Motor neuron (in vitro differentiated cells): ENCODE measurements at places on chromosomes 6 and 20.

DNA sequence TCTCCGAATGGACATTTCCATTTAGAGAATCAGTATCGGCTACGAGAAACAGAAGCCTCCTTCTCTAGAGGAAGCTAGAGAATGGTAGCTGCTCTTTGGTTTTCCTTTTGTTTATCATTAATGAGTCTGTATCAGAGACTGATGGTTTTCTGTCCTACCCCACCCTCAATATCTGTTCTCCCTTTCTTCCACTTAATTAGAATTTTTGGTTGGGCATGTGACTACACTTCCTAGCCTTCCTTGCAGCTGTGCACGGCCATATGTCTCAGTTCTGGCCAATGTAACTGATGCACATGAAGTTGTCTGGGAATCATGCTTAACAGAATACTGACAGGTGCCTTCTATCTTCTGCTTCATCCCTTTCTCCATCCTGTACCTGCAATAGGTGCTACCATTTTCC is 19.0 kb downstream of the RNF24 start:
- no peak for ATAC-seq

GRCh38 chr6:37520926-37521325 is 21.2 kb upstream of the CCDC167 start:
- no peak for ATAC-seq

DNA sequence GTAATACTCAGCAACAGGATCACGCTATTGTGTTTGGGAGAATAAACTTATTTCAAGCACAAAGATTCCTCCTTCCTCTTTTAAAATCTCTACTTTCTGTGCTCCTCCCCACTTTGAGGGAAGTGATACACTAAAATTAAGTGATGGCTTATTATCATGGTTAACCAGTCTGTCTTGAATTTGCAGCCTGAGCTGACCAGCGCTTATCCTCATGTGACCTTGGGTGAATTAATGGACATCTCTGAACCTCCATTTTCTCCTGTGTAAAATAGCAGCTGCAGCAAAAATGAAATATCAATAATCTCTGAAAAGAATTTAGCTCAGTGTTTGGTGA is 222.6 kb downstream of the BCAS1 start:
- no peak for ATAC-seq

GRCh38 chr6:13559251-13559650 is 15.2 kb upstream of the SIRT5 start:
- ATAC-seq: no peak

DNA sequence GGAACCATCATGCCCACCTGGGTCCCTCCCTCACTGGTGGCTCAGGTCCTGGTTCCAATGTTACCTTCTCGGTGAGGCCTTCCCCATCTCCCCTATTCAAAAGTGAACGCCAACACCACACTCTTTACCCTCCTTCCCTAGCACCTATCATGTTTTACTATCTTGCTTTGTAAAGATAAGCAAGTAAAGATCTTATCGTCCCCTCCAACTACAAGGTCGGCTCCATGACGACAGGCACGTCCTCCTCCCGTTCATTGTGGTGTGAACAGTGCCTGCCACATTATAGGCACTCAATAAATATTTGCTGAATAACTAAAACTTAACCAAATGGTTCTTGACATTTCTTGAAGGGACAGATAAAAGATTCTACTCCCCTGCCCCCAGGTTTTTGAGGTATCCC is 147.1 kb downstream of the PREX1 start:
- ATAC-seq: no peak

GRCh38 chr20:48776306-48776705 is 51.5 kb downstream of the PREX1 start:
- ATAC-seq: peak; percentile 63

- no peak for ATAC-seq
These were observed 215.0 kb upstream of the SGK1 start for GRCh38 chr6:134532694-134533624.

GRCh38 chr6:36655085-36655724 is 23.3 kb upstream of the CDKN1A start:
- ATAC-seq: no peak

DNA sequence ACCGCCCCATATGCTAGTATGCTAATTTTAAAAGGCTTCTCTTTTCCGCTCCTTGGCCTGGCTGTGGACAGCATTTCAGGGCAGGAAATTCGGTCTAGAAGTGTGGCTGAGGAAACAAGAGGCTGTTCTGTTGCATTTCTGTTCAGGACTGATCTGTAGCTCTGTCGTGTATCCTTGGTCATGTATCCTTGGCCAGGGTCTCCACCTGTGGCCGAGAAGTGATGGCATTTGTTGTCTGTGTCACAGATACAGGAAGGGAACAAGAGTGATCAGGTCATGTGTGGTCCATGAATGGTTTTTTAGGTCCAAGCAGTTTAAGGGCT is 300.5 kb upstream of the SUPT3H start:
- ATAC-seq: no peak

DNA sequence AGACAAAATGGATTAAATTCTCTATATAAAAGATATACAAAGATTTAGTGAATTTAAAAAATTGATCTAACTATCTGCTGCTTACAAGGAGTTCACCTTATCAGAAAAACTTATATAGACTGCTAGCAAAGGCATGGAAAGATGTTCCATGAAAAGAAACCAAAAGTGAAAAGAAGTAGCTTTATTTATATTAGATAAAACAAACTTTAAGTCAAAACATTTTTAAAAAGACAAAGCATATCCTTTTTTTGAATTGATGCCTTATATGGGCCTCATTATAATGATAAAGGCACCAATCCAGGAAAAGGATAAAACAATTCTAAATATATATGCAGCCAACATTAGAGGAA is 334.2 kb downstream of the MEI4 start:
- ATAC-seq: no peak

GRCh38 chr6:167499161-167499660 is 174.3 kb downstream of the TTLL2 start:
- no peak for ATAC-seq

- ATAC-seq: no peak
These were observed 5.2 kb downstream of the SLC2A4RG start for GRCh38 chr20:63744574-63745423.

GRCh38 chr6:84346372-84346771 is 118.9 kb upstream of the CEP162 start:
- ATAC-seq: no peak

- ATAC-seq: no peak
These were observed 61.7 kb downstream of the RIOK1 start for GRCh38 chr6:7451326-7451725.

GRCh38 chr6:91462241-91462640 is 875.4 kb upstream of the MAP3K7 start:
- ATAC-seq: no peak

- peak; percentile 63 for ATAC-seq
These were observed 735.1 kb upstream of the MARCKS start for GRCh38 chr6:113122060-113122459.

DNA sequence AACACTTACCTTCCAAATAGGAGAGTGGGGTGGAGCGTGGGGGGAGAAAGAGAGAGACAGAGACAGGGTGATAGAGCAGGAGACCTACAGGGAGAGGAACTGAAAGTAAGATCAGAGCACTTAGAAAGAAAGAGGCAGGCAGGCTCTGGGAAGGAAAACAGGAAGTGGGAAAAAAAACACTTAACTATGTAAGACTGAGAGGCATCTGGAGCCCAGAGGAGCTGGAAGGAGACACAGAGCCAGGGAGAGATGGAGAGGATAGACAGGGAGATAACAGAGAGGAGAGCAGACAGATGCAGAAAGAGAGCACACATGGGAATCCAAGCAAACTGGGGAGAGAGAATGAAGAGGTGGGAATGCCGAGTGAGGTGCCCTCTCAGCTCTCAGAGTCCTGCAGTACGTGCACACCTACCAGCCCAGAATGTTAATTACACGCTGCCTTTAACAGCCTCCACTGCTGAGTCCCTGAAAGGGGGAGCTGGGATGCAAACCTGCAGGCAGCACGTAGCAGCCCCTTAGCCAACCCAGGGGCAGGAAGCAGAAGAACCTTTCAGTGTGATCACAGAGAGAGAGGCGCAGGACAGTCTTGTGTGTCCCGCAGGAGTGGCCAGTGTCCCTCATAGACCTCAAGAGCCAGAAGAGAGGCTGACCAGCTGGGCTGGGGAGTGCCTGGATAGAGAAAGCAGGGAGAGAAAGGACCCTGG is 132.7 kb upstream of the LRFN2 start:
- peak; percentile 7 for ATAC-seq

- no peak for ATAC-seq
These were observed 16.8 kb downstream of the FOXC1 start for GRCh38 chr6:1626481-1626880.

DNA sequence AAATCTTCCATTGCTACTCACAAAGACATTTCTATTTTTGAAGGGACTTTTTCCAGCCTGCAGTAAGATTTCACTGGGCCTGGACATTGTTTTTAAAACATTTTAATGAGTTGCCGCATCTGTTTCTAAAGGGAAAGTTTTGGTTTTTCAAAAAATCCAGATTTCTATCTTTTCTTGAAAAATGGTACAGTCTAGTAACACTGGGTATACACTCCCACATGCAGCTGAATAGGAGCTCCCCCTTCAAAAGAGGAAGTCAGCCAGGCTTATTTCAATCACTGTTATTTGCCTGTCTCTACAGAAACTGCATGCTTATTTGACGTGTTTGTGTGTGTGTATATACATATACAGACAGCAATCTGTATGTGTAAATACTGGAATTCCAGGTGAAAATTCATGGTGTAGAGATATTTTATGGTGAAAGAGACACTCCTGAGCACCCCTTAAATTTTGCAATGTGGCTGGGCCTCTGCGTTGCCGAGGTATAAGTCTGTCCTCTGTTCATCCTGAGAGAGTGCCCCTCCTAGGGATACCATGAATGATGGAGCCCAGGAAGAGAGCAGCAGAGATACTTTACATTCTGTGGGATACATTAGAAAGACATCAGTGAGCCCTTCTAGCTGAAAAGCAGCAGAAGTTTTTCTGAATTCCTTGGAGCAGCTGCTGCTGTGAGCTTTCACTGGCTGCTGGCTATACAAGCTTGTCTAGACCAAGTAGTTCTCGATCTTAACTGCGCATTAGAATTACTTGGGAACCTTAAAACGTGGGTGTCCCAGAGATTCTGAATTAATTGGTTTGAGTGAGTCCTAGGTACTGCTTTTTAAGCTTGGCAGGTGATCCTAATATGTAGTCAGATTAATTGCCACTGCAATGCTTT is 12.0 kb upstream of the ABRACL start:
- ATAC-seq: peak; percentile 29

GRCh38 chr6:692356-692851 is 535 bp downstream of the EXOC2 start:
- ATAC-seq: peak; percentile 83

DNA sequence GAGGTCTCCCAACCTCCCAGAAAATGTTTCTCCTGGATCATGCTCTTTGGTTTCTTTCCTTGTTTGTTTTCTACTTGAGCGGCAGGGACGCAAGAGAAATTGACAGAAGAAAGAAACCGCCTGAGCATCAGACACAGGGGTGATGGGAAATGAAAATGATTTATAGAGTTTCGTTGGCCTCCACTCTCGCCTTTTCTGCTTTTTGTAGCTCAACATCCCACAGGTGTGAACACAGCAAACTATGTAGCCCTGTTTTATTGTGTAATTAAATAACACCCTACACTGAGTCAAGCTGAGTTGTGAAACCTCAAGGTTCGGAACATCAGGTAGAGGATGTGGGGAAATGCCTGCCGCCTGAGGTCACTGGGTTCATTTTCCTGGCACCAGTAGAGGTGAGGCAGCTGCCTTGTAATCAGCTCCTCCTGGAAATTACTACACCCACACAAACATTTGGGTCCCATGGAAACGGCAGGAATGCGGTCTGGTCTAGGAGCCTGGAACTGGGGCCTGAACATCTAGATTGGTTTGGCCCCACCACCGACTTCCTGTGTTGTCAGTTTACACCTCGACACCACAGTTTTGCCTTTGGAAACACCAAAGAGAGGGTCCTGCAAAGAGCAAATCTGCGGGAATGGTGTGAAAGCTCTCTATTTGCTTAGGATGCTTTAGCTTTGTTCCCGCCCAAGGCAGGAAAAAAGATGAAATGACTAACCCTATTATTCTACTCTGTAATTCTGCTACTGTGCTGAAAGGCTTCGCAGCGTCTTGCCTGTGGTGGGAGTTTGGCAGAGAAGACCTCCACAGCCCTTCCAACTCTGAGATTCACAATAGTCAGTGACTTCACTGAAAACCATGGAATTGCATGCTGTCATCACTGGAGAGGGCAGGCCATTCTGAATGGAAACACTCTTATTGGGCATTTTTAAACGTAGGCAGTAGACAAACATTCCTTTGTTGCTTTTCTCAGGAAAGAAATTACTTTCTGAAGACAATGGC is 53.0 kb downstream of the ADAT2 start:
- ATAC-seq: peak; percentile 16

GRCh38 chr6:29702519-29703103 is 20.6 kb upstream of the HLA-F start:
- ATAC-seq: peak; percentile 82

DNA sequence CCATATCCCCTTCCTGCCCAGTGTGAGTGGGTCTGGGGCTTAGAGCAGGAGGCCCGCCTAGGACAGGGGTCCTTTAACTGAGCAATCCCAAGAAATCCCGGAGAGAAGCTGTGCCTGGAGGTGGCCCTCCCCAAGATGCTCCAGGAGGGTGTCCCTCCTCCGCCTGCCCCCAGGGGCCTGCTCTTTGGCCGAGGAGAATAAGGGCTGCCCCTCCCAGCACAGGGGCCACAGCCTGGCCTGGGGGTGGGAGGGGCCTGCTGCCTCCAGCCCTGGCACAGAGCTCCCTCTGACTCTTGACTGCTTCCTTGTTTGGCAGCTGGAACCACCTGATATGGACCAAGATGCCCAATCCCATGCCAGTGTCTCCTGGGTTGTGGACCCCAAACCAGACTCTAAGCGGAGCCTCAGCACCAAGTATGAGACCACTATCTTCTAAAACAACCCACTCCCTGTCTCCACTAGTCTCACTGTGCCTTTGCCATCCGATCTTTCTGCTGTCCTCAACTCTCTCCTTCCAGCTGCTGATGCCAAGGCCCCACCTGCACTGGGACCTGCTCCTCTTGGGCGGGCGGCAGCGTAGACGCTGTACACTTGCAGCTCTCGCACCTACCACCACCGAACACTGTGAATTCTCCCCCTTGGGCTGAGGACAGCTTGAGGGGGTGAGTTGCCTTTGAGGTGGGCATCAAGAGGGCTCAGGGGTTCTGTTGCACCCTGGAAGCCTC is 54.3 kb downstream of the TCP11 start:
- no peak for ATAC-seq

DNA sequence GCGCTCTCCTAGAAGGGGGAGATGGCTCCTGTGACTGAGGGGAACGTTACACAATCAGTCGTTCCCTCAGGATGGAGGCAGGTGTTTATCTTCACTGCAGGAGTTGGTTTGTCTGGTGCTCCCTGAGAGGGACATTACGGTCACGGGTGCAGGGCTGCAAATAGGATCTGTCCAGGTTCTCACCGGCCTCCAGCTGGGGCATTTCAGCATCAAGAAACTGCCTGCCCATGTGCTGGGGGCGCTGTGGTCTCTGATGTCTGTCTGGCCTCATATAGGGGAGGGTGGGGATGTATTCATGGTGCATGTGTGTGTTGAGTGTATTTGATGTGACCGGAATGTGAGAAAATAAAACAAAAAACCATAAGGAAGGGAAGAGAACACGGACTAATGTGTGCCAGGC is 77.1 kb downstream of the TBC1D7 start:
- no peak for ATAC-seq

DNA sequence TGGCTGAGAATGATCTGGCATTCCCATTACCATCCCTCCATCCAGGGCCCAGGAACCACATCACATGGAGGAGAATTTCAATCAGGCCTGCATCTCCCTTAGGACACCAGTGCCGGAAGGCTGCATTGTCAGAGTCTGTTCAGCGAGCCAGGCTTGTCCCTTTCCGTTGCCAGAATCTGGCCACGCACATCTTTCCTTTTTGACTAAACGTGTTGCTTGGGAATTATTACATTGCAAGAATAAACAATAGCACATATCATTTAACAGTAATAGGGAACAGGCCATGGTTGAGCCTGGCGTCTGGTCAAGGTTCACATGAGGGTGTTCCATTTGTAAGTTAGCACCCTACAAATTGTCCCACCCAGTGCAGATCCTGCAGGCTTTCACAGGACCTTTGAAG is 42.8 kb downstream of the SOBP start:
- peak; percentile 55 for ATAC-seq
